ENCODE measurements at places on chromosomes 3 and 15.

- DNase-seq, result no peak
Observed at GRCh38 chr3:9292516-9292915, 43.1 kb upstream of the SRGAP3 start.

DNA sequence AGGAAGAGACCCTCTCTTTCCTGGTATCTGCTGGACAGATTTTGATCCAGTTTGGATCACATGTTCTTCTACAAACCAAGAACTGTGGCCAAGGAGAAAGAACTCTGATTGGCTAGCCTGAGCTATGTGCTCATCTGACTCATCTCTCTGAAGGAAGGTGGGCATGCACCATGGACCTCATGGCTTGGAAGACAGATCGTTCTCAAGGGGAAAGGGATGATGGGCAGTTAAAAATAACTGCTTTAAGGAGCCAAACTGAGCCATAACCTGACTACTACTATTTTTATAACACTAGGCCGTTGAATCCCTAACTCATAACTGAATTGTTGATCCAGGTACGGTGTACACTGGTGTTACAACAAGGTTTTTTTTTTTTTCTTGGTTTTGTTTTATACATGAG is 112.4 kb downstream of the B3GALNT1 start:
- DNase-seq, result no peak

GRCh38 chr3:82194870-82195269 is 433.4 kb upstream of the GBE1 start:
- no peak for DNase-seq

- no peak for DNase-seq
Observed at GRCh38 chr15:74428442-74428787, 5.3 kb downstream of the SEMA7A start.

- no peak for DNase-seq
Observed at GRCh38 chr3:115685097-115685496, 61.8 kb downstream of the GAP43 start.

GRCh38 chr3:138011722-138012121 is 1.8 kb downstream of the CLDN18 start:
- no peak for DNase-seq

- DNase-seq, result no peak
Observed at GRCh38 chr3:18086078-18086477, 339.1 kb downstream of the SATB1 start.
